Cortex of kidney (tissue), 1 donor: ENCODE measurements at places on chromosomes 5 and 9.
A peak's percentile ranks its signal among the peaks of the same experiment; 100 is the strongest.

DNA sequence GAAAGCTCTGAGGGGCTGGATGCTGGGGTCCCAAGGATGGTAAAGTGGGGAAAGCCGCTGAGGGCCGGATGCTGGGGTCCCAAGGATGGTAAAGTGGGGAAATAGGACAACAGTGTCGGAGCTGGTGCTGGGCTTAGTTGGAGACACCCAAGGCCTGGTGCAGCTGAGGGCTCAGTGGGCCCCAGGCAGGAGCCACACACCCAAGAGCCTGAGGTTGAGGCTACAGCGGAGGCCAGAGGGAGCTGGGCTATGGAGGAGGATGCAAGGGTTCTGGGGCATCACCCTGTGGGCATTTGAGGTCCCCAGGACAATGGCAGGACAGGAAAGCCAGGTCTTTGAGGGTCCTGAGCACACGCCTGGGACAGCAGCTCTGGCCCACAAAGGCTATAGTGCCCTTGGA lies 19.1 kb upstream of the SLC9A3 start:
- DNase-seq, result no peak

GRCh38 chr5:39082995-39083394 lies 8.8 kb upstream of the RICTOR start:
- no peak for DNase-seq

- DNase-seq, result peak; percentile 15
Measured at GRCh38 chr9:110048976-110049698, 158.8 kb downstream of the C9orf152 start.

GRCh38 chr9:38713426-38713825 lies 6.5 kb downstream of the FAM240B start:
- no peak for DNase-seq
